Stomach (tissue), 19 donors: ENCODE measurements at places on chromosomes 16 and 17. TPM values are rescaled to one million over a fixed set of nuclear protein-coding genes. Genes with fewer than 3 reads are reported as not detected.

DNA sequence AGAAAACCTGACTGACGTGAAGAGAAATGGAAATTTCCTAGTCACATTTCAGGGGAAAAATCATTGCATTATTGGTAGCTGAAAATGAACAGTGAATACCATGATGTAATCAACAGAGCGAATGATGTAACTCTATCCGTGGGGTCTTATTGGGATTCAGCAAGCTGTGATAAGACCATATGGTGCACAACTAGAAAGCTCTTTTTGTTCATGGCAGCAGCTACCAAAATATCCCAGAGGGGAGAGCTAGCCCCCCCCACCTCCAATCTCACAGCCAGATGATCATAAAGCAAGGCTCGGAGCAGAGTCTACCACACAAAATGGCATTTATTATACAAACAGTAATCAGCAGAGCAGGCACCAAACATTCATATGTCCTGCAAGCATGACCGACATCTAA is 22.2 kb upstream of the DNAH17 start:
- no peak overlapping the region for H3K4me3 ChIP-seq
- no peaks in the 10 kb centered on the region for H3K27me3 ChIP-seq
- H3K4me1 ChIP-seq = no peaks in the 10 kb centered on the region

Gene STX4
- total RNA-seq = 104 TPM

DNA sequence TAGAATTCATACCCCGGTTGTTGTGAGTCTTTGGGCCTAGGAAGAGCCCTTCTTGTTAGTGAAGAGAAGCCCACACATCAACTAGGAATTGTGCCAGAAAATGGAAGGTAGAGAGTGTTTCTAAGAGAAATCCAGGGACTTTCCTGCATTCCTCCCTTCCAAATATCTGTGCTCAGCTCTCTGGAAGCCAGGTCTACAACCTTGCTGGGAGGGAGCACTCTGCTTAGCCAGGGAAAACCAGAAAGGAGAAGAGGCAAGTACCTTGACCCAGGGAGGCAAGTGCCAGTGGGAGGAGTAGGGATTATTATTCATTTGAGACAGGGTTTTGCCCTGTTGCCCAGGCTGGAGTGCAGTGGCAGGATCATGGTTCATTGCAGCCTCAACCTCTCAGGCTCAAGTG is 48.4 kb upstream of the TAC4 start:
- no peaks in the 10 kb centered on the region for H3K27me3 ChIP-seq
- no peak overlapping the region for H3K4me3 ChIP-seq
- no peak for DNase-seq
- H3K36me3 ChIP-seq = no peaks in the 10 kb centered on the region

GRCh38 chr16:60091529-60091928 is 1357.4 kb upstream of the GOT2 start:
- H3K36me3 ChIP-seq = no peaks in the 10 kb centered on the region
- no peak for DNase-seq
- H3K27me3 ChIP-seq = no peaks in the 10 kb centered on the region
- H3K27ac ChIP-seq = no peak overlapping the region
- no peaks in the 10 kb centered on the region for H3K4me1 ChIP-seq
- no peak overlapping the region for H3K4me3 ChIP-seq

DNA sequence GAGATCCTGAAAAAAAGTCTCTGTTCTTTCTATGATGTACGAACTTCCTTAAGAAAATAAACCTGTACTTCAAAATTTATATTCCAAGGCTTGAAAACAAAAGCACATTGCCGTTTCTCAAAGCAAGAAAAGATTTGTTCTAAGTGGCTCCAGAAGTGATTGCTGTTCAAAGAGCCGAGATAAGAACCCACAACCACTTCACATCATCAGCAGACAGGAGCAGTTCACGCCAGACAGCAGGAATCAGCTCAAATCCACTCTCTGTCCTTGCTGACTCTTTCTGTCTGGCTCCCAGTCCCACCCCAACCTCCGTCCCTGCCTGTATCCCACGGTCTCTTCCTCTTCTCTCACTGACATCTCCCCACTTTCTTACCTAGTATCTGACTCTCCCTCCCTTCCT is 85.0 kb upstream of the MYOCD start:
- DNase-seq = no peak
- no peak overlapping the region for H3K4me3 ChIP-seq
- no peak overlapping the region for H3K27ac ChIP-seq
- peaks cover 17% of the 10 kb centered on the region for H3K4me1 ChIP-seq

- H3K27ac ChIP-seq = no peak overlapping the region
- H3K36me3 ChIP-seq = no peaks in the 10 kb centered on the region
- no peaks in the 10 kb centered on the region for H3K4me1 ChIP-seq
- H3K27me3 ChIP-seq = no peaks in the 10 kb centered on the region
- DNase-seq = no peak
These were observed 285.1 kb upstream of the CDH11 start for GRCh38 chr16:65406933-65407332.

DNA sequence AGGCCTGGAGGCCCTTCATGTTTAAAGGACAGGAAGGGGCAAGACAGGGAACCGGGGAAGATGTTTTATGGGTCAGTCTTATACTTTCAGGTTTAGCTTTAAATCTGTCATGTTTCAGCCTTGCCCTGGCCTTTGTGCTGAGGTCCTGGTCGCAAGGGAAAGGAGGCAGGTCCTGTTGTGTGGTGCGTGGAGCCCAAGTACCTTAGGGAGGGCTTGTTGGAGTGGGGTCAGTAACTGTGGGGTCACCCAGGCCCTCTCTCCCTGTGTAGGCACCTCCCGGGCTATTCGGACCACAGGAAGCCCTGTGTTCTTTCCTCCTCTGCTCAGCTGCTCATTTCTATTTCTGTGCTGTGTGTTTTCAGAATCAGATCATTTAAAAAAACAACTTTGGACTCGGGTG is 42.7 kb downstream of the MPRIP start:
- DNase-seq = no peak
- peaks cover 44% of the 10 kb centered on the region for H3K4me1 ChIP-seq
- no peak overlapping the region for H3K4me3 ChIP-seq
- peak overlapping the region; percentile 11 for H3K27ac ChIP-seq

Gene KCNAB3
- total RNA-seq = 7.0 TPM

Gene CYGB
- not detected for total RNA-seq

DNA sequence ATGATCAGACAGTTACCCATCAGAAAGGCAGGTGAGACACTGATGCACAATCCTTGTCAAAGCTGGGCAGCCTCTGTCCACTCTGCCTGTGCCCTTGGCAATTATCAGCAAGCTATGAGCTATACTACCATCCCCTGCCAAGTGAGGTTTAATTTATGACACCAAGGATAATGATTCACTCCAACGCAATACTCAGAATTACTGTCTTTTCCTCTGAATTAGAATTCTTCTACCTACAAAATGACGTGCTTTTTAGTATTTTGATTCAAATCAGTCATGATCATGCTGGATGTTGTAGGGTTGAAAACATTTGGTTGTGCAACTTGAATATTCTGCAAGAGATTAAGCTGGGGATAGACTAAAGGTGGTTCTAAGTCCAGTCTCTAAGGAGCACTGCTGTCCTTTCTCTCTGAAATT is 116.8 kb upstream of the SOX9 start:
- H3K27ac ChIP-seq = no peak overlapping the region
- no peak overlapping the region for H3K4me3 ChIP-seq
- H3K27me3 ChIP-seq = no peaks in the 10 kb centered on the region
- DNase-seq = no peak

Gene G6PC1
- not detected for total RNA-seq

GRCh38 chr16:47254756-47255155 is 111.0 kb upstream of the NETO2 start:
- no peaks in the 10 kb centered on the region for H3K4me1 ChIP-seq
- H3K4me3 ChIP-seq = no peak overlapping the region
- DNase-seq = no peak
- peaks cover 28% of the 10 kb centered on the region for H3K36me3 ChIP-seq

DNA sequence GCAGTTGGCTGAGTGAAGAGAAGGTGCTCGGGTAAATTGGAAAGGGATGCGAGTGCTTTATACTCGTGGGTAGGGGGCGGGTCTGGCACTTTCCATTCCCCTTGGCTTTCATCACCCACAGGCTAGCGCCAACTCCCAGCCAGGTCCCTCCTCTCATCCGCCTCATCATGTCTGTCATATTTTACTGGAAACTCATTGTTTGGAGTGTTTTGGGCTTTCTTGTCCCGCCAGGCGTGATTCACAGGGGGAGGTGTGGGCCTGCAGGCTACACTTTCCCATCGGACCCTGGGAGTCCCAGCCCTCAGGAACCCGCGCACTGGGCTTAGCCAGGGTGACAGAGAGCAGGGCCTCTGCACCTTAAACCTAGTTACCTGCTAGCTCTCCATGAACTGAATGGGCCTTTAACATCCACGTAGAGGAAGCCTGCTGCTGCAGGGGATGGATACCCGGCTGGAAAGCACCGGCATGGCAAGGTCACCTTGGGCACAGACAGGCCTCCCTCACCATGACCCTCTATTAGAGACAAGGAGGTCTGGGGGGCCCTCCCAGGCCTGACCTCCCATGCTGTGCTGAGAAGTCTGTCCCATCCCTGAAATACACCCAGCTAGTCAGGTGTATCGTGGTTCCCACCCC is at the start of gene KRT14:
TSS of gene KRT14 (minus strand) at position 33 of the 633 bp plus-strand sequence. CDS start 61 bp downstream, outside the sequence.
- DNase-seq = no peak
- no peak within 1 kb of the TSS for H3K4me3 ChIP-seq
- no peaks in the 10 kb centered on the region for H3K36me3 ChIP-seq
- H3K27ac ChIP-seq = no peak within 1 kb of the TSS

Gene PRKCB
- total RNA-seq = 19.7 TPM

Gene NLRC3
- total RNA-seq = 17.0 TPM

Gene NTN1
- total RNA-seq = 9.0 TPM

Gene ACSF3
- total RNA-seq = 265 TPM
